ENCODE measurements at places on chromosomes 2 and 18.

DNA sequence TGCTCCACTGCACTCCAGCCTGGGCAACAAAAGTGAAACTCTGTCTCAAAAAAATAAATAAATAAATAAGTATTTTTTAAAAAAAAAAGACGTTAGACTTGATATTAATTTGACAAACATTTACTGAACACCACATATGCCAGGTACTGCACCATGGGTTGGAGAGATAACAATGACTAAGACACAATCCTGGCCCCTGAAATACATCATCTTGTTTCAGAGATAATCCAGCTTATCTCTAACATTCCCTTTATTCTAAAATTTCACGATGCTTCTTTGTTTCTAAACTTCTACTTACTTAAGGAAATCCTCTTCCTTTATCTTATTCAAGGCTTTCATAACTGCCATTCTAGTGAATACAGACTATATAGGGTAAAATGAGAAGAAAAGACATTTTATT, 55.0 kb upstream of the PEX13 start:
- no peak for DNase-seq

GRCh38 chr2:40487602-40488001, 35.7 kb upstream of the SLC8A1 start:
- DNase-seq = no peak

DNA sequence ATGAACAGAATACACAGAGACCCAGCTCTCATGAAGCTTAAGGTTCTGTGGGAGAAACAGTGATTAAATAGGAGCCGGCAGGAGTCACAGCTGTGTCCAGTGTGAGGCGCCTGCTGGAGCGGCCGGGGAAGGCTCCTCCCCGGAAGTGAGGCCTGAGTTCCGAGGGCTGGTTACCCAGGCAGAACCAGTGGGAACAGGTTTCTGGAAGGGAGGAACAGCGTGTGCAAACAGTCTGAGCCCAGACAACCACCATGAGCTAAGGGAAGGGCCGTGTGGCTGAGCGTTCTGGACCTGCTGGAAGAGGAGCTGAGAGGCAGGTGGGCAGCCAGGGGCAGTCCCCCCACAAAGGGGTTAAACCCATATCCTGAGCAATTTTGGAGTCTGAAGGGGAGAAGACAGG, 26.0 kb upstream of the NPAS2 start:
- no peak for DNase-seq

GRCh38 chr2:161905389-161906046, 168.5 kb downstream of the DPP4 start:
- DNase-seq = peak; percentile 9

DNA sequence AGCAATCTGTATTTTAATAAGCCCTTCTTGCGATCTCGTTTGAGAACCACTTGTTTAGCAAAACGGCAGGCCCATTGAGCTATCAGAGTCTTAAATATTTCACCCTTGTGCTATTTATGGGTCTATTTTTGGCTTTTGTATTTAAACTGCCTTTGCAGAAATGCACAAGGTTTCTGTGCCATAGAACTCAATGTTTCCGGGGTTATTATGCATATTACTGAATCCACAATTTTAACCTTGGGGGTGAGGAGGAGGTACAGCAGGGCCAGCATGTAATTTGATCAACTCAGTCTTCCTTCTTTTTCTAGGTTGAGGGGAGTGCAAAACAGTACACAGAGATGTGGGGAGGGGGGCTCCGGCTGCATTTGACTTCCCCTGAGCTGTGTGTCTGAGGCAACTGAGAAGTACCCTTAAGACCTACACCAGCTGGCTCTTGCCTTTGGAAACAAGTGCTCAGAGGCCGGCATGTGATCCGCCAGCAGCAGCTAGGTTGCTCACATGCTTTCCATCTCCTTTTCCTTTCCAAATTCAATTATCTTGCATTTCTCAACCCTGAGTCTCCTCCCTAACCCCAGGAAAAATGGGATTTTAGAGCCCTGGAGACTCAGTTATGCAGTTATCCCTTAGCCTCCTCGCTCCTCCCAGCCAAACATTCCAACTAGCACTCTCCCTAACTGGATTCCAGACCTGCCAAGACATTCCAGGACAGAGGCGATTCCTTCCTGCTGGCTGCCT, 103.0 kb downstream of the HNRNPLL start:
- DNase-seq = no peak

- peak; percentile 15 for DNase-seq
These were observed 82.0 kb downstream of the DCDC2C start for GRCh38 chr2:3785220-3785889.

DNA sequence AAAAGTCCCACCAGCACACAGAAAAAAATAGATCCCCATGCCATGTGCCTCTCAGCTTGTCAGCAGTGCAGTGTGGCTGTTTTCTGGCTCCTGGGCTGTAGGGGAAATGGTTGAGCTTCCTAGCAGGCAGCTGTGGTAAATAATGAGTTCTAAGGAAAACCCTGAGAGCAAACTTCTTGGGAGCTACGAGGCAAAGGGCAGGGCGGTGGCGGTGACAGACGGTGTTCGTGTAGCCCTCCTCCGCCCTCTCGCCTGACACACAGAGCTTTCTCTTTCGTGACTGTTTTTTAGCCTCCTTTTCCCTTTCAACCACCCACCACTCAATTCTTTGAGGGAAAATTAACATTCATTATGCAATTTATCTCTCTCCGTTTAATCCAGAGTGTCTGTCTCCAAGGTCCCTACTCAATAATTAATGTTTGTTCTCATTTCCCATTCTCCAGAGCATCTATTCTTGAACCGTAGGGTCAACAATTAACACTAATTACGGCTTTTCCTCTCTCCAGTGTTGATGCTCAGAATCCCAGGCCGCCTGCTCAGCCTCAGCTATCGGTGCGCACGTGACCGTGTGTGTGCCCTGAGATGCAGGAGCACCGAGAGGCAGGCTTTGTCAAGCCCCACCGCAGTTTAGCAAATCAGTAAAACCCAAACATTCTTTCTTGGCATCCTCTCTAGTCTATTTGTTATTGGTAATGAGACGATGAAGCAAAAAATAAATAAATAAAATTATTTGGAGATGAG, 50.1 kb downstream of the KIAA2012 start:
- no peak for DNase-seq

DNA sequence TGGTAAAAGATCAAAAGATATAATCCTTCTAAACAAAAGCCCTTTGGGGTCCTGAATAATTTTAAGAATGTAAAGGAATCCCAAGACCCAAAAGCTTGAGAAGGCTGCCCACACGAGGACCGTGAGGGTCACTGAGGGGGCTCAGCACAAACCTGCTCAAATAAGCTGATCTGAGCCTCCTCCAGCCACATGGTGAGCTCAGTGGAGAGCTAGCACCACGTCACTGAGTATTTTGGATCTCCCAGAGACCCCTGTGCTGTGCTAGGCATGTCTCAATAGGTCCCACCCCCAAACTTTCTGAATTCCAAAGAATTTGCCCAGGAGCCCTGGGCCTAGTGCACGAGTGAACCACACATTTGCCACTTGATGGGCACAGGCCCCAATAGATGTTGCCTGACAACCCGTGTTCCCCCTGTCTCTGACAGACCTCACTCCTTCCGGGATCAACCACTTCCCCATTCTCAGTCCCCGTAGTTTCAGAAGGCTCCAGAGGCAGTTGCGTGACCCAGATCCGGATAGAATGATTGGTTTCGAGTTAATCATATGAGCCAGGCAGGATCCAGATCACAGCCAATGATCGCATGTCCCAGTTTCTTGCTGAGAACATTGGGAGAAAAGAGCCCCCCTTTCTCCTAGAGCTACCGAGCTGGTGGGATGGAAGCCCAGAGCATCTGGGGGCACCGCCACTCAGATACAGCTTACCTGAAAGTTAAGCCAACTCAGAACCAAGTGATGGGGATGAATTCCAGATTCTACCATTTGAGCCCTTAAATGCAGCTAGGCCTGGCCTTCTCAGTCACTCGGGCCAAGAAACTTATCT, 203.8 kb downstream of the TNS1 start:
- DNase-seq = no peak

- no peak for DNase-seq
These were observed 183.7 kb downstream of the GFPT1 start for GRCh38 chr2:69203166-69203985.

GRCh38 chr2:218290316-218291261, 1.7 kb downstream of the TMBIM1 start:
- DNase-seq = no peak

GRCh38 chr2:109254174-109254904, 125.3 kb downstream of the SH3RF3 start:
- DNase-seq = no peak

DNA sequence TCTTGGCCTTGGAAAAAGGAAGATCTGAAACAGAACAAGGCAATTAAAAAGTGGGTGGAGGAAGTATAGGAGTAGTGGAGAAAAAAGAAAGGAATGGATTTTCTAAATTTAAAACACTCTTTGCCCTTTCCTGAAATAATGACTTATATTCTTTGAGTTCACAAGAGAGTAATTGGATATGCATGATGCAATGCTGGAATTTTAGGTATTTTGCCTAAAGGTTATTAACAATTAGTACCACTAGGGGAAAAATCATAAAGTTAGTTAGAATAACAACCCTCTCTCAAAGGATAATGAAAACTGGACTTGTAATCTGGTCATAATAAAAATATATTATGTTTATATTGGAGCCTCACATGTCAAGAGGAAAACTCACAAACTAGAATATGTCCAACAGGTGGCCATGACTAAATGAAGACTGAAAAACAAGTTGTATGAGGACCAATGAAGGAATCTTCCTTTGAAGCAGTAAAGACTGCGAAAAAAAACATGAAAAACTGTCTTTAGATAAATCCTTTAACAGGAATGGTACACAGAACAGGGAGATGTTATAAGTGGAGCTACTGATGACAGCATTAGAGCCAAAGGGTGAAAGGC, 281.8 kb downstream of the NCKAP5 start:
- DNase-seq = no peak

DNA sequence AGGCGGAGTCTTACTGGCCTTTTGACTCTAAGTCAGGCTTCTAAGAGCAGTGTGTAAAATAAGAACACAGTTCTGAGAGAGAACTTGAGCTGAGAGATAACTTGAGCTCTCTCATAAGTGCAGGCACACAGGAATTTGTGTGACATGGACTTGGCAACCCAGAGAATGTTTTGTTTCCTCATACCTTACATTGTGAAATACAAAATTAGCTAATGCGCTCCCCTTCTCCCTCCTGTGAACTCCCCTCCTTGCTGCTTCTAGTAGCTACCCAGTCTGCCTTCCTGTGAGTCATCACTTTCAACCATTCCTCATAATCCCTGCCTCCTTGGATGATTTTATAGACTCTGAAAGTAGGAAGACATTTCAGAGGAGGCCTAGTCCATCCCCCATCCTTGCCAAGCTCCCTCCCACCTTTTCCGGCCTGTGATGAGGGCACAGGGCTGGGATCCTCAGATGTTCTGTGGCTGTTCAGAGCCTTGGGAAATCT, 22.6 kb downstream of the FER1L5 start:
- DNase-seq = peak; percentile 69

- no peak for DNase-seq
These were observed 44.5 kb upstream of the FOSL2 start for GRCh38 chr2:28348149-28348567.

- no peak for DNase-seq
These were observed 14.6 kb upstream of the KIDINS220 start for GRCh38 chr2:8851811-8852560.

DNA sequence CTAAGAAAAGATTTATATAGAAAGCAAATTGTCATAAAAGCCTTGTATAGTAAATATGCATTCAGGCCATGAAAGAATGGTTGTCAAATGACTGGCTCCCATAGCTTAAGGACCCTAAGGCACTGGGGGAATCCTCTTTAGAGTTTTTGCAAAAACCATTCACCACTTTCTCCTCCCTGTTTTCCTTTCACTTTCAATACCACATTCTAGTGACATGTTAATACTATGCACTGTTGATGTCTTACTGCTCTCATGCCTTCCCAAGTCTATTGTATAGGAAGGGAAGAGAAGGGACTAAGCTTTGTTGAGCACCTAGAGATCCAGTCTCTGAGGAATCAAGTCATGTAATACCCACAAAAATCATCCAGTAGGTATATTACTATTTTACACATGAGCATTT, 383.0 kb upstream of the LRRTM1 start:
- DNase-seq = no peak

GRCh38 chr2:132656266-132656975, 13.6 kb downstream of the LYPD1 start:
- no peak for DNase-seq

DNA sequence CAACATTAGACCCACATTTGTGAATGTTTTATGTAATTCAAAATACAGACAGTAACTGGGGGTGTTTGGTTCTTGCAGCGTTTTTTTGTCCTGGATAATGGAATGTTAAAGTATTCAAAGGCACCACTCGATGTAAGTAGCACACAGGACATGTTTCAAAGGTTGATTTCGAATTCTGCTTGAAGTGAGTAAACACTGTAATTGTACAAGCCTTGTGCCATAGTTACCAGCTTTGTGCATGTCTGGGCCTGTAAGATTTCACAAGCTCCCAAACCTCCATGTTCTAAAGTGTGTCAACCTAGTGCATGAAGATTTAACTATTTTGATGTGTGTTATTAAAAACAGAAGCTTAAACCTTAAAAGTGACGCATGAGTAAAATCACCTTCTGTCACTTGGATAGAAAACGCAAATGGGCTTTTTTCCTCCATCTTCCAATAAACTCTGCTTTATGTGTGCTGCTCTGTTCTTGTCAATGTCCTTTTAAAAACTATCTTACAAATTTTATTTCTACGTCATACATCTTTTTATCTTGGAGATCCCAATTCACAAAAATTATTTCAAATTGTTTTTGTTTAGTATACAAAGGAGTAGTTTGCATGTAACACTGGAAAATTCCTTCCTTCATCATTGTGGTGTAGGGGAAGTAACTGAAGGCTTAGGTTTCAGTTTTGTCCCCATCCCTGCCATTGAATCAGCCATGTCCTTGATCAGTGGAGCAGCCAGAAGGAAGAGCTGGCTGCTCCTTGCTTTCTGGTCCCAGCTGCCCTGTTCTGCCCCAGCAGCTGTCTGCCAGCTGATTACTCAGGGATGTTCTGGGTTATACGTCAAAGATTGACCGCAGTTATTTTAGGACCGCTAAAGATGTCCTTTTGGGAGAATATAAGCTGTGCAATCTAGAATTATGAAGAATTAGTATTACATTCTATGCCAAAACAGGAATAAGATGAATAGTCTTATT, 119.2 kb downstream of the PRKRA start:
- DNase-seq = no peak

DNA sequence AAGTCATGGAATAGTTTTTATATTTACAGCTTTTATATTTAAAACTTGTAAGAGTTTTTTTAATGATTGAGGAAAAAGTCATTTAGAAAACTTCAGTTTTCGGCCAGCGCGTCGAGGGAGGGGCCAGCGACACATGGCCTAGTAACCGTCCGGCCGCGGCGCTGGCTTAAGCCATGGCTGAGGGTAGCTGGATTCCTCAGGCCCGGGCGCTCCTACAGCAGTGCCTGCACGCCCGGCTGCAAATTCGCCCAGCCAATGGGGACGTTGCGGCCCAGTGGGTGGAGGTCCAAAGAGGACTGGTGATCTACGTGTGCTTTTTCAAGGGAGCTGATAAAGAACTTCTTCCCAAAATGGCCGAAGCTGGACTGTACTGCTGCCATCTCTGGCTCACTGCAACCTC, 4.9 kb upstream of the KLHL41 start:
- DNase-seq = no peak

- no peak for DNase-seq
These were observed 42.1 kb upstream of the GLS start for GRCh38 chr2:190838492-190838910.

GRCh38 chr2:71154798-71155197, 24.4 kb downstream of the MPHOSPH10 start:
- DNase-seq = peak; percentile 73
